Aorta (tissue), 5 donors: ENCODE measurements at places on chromosomes 1 and 21.

DNA sequence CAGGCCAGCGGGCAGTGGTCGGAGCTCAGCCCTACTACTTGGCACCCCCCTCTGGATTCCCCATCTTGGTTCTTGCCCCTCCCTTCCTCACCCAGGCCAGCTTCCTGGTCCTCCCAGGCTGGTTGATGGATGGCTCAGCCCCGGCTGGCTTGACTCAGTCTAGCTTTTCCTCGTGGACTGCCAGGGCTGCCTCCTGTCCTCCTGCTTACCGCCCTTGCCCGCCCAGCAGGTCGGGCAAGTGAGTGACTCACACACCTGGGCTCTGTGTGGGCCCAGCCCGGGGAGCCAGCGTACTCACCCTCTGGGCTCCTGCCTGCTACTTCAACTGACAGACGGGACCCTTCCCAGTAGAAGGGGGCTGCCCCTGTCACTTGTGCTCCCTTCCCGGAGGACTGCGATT, 19.5 kb upstream of the ARHGEF10L start:
- DNase-seq = no peak

- no peak for DNase-seq
Observed at GRCh38 chr1:64588876-64589275, 118.9 kb downstream of the CACHD1 start.

- DNase-seq = no peak
Observed at GRCh38 chr21:39221997-39222486, 38.8 kb upstream of the PSMG1 start.

GRCh38 chr1:241934201-241934848, 23.2 kb upstream of the BECN2 start:
- DNase-seq = no peak
